Glomerular endothelial cell (primary cell): ENCODE measurements at places on chromosomes 6 and 20.
A peak's percentile ranks its signal among the peaks of the same experiment; 100 is the strongest.

DNA sequence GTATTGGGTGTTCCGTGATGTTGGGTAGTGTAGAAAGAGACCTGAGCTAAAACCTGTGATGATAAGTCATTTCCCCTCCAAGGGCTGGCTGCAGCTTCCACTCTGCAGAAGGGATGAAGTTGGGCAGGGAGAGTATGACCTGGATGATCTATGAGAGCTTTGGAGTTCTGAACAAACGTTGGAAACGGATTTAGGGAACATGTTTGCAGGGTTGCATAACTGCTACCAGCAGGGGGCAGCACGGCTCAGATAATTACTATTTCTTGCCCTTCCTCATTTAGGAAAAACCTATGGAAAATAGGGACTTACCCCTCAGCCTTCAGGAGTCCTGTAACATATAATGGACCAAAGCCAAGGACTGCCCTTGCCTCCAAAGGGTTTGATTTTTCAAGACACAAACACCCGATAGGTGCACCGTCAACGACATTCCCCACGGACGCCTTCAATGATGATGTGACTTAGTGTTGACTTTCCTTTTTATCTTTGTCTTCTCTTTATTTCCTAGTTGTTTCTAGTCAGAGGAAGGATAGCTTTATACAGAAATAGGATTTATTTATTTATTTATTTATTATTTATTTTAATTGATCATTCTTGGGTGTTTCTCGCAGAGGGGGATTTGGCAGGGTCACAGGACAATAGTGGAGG is 164.9 kb upstream of the SASH1 start:
- DNase-seq = peak; percentile 64

GRCh38 chr6:70601014-70601413 is 34.3 kb downstream of the SDHAF4 start:
- DNase-seq = no peak

GRCh38 chr6:118984342-118984741 is 49.4 kb upstream of the MCM9 start:
- no peak for DNase-seq

- no peak for DNase-seq
Measured at GRCh38 chr6:92427453-92427852, 991.9 kb downstream of the EPHA7 start.

GRCh38 chr20:47985092-47985850 is 200.0 kb upstream of the SULF2 start:
- DNase-seq = no peak

GRCh38 chr6:3433005-3433404 is 23.8 kb downstream of the SLC22A23 start:
- DNase-seq = no peak

GRCh38 chr6:130675072-130675471 is 152.1 kb upstream of the SMLR1 start:
- no peak for DNase-seq

DNA sequence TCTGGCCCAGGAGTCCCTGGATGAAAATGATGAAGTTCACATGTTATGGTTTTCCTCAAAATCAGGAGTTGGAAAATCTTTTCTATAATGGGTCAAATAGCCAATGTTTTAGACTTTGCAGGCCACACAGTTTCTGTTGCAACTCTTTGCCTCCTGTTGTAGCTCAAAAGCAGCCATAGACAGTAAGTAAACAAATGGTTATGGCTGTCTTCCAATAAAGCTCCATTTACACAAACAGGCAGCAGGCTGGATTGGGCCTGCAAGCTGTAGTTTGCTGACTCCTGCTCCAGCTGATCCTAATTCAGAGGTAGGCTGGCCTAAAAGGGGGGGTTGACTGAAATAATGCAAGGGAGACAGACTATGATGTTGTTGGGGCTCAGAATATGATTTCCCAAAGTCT is 33.0 kb downstream of the METTL24 start:
- no peak for DNase-seq

DNA sequence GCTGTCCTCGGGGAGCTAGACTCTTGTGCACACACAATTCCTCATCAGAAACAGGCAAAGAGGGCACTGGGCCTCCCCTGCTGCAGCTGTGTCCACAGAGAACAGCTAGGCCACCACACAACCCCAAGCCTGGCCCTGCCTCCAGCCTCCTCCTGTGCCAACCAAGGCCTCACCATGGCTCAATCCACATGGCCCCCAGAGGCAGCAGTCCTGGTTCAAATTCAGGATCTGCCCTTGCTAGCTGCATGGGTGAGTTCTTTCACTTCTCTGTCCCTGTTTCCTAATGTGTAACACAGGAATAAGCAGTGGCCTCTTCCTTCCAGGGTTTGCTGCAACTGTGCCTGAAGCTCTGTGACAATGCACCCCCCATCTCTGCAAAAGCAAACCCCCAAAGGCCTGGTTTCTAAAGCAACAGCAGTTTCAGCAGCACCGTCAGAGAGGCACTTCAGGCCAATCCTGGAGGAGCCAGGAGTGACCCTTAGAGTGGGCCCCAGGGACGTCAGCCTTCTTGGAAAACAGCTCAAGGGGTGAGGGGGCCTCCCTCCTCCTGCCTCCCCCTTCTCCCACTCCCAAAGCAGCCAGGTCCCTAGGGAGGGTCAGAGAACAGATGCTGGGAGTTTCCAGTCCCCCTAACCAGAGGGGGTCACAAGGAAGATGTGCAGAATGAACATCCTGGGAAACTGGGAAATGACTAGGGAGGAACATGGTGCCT is 2.2 kb downstream of the ADISSP start:
- no peak for DNase-seq

- no peak for DNase-seq
Measured at GRCh38 chr20:19867940-19868371, 109.9 kb downstream of the RIN2 start.

DNA sequence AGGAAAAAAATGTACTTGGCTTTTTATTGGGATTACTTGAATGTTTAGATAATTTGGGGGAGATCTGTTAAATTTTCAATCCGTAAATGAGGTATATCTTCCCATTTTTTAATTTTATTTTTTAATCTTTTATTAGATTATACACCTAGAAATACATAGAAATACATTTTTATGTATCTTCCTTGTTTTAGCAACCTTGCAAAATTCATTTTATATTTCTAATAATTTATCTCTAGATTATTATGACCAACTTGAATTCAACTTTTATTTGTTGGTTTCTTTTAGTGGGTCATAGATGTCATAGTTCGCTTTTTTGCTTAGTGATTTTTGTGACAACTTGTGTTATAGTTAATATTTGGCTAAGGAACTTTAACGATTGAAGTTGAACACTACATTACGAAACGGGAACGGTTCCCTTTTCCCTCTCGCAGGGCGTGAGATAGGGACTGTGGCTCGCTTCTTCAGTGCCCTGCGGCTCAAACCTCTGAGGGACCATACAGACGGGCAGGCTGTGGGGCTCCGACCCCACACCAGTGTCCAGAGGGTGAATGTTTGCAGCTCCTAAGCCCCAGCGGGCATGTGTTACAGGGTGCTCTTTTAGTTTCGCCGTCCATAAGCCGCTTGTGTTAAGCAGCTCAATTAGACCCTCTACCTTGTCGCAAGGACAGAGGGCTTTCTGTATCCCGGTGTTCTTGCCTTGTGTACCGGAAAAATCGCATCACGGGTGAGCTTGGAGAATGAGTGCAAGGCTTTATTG is 53.8 kb downstream of the PRND start:
- DNase-seq = no peak

DNA sequence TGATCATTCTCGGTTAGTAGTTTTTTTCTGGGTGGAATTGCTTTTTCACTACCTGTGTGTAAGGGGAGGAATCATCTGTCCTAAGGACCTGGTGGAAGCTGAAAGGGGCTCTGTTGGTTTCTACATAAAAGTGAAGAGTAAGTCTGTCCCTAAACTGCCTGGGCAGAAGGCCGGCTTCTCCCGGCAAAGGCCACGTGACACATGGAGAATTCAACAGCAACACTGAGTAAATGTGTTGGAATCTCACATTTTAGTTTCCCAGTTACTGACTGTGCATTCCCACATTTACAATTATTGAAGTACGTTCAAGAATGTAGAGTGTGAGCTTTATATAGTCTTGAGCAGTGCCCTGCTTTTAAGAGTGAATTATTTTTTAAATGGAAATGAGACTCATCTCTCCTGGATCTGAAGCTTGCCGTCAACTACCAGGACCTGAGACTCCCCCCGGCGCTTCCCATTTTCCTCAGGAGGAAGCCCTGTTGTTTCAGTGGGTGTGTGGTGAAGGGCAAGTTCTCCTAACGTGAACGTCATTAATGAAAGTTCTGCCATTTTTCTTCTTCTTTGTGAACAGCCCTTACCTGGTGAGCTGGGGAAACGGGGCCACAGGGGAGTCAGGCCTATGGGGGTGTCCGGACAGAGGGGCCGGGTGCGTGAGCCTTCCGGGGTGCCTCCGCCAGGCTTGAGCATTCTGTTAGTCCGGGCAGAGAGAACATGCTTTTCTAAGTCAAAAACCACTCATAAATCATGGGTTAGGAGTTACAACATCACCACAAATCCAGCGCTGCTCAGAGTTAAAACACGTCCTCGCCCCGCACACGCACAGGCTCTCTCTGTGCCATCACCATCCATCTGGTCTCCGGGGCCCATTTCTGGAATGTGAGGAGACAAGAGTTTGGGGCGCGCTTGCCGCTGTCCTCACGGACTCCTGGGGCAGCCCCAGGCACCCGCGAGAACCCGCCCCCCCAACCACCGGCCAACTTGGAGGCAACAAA is 56.6 kb upstream of the SMOC2 start:
- DNase-seq = no peak

DNA sequence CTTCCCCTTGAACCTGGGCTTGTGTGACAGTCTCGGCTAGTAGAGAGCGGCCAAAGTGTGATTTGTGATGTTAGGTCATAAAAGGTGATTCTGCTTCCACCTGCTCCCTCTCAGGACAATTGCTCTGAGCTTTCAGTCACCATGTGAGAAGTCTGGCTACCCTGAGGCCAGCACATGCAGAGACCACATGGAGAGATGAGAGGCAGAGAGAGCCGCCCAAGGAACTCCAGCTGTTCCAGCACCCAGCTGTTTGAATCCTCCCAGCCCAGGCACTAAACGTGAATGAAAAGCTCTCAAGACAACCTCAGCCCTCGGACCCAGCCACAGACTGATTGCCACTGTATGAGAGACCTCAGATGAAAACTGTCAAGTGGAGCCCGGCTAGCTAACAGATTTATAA is 143.4 kb upstream of the EEF1E1 start:
- DNase-seq = no peak

DNA sequence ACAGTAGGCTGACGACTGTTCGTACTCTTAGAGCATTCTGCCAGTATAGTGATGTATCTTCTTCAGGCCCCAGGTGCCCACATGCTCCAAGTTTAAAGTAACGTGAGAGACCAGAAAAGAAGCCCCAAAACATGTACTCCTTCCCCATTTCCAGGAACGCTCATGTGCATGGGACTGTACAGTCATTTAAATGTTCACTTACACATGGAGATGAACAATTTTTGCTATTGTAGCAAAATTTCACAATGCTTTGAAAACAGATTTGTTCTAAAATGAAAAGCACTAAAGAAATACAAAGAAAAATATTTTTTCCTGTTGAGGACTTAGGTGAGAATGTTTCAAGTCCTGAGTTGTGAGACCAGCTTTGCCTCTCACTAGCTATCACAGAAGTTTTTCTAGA is 269.3 kb upstream of the PRDM1 start:
- DNase-seq = no peak

DNA sequence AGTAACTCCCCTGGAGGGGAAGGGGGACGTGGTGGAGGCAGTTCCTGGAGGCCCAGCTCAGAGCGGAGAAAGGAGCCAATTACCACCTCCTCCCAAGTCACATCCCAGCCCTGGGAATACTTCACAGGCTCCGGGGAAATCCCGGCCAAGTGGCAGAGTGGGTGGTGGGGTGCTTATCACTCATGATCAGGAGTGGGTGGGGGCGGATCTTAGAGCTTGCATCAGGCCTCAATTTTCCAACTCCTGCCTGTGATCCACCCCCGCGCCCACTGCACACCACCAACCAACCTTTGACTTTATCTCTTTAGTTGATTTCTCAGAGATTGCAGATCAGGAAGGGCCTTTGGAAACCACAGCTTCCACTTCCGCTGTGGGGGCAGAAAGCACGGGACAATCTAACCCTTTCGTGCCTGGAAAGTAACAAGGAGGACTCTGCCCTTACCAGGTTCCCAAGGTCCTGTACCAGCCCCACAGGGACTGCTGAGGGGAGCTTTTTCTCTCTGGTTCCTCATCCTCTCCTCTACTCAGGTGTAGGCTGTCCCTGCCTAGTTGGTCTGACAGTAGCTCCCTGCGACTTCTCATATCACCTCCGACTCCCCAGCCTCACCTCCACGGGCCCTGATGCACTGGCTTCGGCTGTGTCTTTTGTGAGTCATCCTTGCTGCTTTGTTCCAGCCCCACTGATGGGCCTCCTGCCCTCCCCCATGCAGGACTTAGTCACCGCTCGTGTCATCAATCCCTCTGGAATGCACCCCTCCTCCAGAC is 24.9 kb upstream of the IER3 start:
- no peak for DNase-seq

GRCh38 chr6:31575335-31575901 is at the start of gene TNF:
TNF (plus strand) TSS chr6:31575565; CDS start chr6:31575742, 177 bp downstream.
- DNase-seq = no peak

DNA sequence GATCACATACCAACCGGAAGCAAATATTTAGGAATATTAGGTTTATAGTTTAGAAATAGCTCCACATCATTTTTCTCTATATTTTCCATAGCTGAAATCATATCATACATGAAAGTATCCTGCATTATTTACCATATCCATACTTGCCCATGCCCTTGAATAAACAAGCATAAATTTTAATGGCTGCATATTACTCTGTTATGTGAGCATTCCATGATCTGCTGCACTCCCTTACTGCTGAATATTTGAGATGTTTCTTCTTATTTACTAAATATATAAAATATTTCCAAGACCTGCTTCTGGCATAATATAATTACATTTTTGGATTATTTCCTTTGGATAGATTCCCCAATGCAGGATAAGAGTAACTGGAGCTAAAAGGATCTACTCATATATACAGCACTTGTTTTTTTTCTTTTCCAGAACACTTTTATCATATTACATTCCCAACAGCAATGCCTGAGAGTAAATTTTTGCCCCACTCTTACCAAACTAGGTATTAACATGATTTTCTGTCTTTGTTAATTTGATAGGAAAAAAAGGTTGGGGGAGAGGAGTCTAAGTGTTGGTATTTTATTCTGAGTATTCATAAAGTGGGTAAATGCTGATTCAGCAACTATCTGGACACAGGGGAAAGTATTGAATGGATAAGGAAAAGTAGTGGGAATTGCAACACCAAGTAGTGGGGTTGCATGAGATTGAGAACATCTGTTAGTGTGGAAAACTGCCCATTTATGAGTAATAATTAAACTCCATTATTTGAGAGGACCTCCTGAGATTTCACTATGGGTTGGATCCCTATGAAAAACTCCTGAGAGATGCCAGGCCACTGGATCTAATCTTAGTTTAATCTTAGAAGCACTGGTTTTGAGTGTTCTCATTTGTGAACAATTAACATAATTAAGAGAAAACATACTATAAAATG is 76.0 kb downstream of the MAN1A1 start:
- DNase-seq = no peak

GRCh38 chr6:56849896-56850295 is 105.0 kb upstream of the BEND6 start:
- DNase-seq = no peak

- DNase-seq = no peak
Measured at GRCh38 chr6:170087941-170088581, 202.8 kb downstream of the DLL1 start.
